ENCODE measurements at places on chromosomes 16 and 17.

GRCh38 chr16:28984619-28985135, at the start of gene LAT:
LAT (plus strand) TSS chr16:28985052; CDS start chr16:28985418, 366 bp downstream.
- DNase-seq, result no peak

GRCh38 chr16:70151941-70152509, 21.6 kb upstream of the CLEC18C start:
- DNase-seq, result no peak

DNA sequence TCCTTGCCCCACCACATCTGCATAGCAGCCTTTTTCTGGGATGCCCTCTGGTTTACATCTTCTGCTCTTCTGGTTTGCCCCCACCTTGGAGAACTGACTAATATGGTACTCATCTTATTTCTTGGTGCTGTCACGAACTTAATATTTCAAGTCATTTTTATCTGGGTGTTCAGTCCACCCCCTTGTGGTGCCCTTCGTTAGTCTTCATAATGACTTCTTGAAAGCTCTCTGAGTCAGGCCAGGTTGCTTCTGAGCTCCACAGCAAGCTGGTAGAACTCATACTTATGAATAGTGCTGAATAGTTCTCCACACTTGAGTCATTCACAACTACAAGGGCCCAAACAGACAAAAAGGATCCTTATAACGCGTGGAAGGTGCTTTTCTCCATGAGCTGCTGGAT, 35.8 kb upstream of the TEKT3 start:
- peak; percentile 42 for DNase-seq

DNA sequence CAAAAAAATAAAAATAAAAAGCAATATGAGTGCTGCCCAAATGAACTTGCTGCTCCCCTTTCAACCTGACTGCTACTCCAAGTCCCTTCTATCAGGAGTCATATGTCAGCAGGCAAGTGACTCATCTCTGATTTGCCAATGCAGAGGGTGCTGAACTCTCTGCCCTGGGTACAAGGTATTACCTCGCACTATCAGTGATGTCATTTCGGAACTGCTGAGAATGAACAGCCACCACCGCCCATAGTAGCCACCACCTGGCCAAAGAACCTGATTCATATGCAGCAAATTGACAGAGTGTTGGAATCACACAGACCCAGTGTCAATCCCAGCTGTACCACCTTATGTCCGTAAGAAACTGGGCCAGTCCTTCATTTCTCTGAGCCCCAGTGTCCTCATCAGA, 31.2 kb downstream of the LYRM9 start:
- DNase-seq, result no peak

GRCh38 chr17:42591411-42591810, 13.9 kb upstream of the PSMC3IP start:
- DNase-seq, result no peak

DNA sequence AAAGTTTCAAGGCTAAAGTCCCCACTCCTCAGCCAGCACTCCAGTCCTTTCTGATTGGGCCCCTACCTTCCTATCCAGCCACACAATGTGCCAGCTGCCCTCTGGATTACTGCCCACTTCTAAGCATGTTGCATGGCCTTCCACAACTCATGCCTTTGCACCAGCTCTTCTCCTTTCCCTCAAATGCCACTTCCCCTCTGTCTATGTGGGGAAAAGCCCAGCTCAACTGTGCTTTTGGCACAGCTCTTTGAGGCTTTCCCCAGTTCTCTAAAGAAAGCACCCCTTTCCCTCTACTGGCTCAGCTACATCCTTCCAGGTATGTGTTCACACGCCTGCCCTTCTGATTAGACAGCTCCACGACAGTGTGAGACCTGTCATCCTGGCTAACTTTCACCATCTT, 18.5 kb downstream of the GTF3C1 start:
- DNase-seq, result no peak
